ENCODE measurements at places on chromosomes 7 and 10. TPM values are rescaled to one million over a fixed set of nuclear protein-coding genes. Genes with fewer than 3 reads are reported as not detected.

DNA sequence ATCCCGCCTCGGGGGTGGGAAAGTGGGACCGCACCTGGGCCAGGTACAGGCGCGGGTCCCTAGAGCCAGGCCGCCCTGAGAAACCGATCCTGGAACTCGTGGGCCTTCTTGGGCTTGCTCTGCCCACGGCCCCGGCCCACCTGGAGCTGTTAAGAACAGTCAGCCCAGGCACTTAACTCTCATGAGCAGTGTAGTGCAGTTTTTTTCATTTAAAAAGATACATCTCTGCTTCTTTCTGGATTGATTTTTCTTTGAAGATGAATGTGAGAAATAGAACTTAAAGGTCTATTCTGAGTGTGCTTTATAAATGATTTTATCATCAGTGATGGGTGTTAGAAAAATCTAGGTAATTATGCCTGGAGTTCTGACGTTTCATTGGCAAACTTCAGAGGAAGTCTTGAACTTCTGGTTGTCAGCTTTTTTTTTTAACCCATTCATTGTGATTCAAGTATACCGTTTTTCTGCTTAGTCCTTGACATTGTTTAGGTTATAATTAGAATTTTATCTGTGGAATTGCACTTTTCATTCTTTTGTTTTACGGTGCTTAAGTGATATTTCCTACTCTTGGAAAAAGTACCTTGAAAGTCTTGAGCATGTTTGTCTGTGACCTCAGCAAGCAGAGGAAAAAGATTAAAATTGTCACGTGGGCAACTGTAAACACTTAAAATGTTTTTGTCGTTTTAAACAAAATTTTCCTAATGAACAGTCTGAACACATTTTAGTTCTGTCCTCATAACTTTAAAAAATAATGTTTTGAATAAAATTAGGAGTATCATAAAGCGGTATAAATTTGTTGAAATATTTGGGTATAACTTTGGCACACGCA lies 906 bp downstream of the CDK1 start:
- H3K36me3 ChIP-seq: no peaks in the 10 kb centered on the region
- peak overlapping the region; percentile 78 for H3K4me3 ChIP-seq
- no peak overlapping the region for H3K27ac ChIP-seq
- DNase-seq: peak; percentile 65
- H3K4me1 ChIP-seq: peaks cover 34% of the 10 kb centered on the region

- no peak overlapping the region for H3K4me3 ChIP-seq
- H3K36me3 ChIP-seq: no peaks in the 10 kb centered on the region
- H3K27ac ChIP-seq: no peak overlapping the region
- H3K27me3 ChIP-seq: no peaks in the 10 kb centered on the region
- DNase-seq: no peak
Observed at GRCh38 chr10:35345383-35345742, 9.1 kb downstream of the CCNY start.

DNA sequence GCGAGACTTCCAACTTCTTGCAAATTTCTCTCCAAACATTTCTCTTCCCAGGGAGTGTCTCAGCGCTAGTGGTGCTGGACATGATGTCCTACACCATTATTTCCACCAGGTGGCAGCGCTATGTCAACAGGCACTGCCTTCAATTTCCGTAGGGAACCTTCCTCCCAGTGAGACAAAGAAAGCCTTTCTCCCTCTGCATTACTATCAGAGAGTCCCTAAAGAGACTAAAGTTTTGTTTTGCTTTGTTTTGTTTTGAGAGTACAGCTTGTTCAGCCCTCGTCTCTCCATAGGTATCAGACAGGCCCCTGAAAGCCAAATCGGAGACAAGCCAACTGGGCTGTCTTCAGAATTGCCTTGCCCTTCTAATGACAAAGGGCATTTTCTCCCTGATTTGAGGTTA lies 44.2 kb upstream of the GGCT start:
- DNase-seq: peak; percentile 89
- H3K36me3 ChIP-seq: no peaks in the 10 kb centered on the region
- peaks cover 12% of the 10 kb centered on the region for H3K4me1 ChIP-seq
- no peaks in the 10 kb centered on the region for H3K27me3 ChIP-seq
- H3K27ac ChIP-seq: no peak overlapping the region

ZNF804B gene
- total RNA-seq: not detected

- H3K4me1 ChIP-seq: peaks cover 5% of the 10 kb centered on the region
- peaks cover 5% of the 10 kb centered on the region for H3K36me3 ChIP-seq
- H3K4me3 ChIP-seq: no peak overlapping the region
- no peak for DNase-seq
- no peaks in the 10 kb centered on the region for H3K27me3 ChIP-seq
Observed at GRCh38 chr7:22858640-22859561, 36.3 kb upstream of the TOMM7 start.

GPR141 gene
- 5.6 TPM for total RNA-seq

DNA sequence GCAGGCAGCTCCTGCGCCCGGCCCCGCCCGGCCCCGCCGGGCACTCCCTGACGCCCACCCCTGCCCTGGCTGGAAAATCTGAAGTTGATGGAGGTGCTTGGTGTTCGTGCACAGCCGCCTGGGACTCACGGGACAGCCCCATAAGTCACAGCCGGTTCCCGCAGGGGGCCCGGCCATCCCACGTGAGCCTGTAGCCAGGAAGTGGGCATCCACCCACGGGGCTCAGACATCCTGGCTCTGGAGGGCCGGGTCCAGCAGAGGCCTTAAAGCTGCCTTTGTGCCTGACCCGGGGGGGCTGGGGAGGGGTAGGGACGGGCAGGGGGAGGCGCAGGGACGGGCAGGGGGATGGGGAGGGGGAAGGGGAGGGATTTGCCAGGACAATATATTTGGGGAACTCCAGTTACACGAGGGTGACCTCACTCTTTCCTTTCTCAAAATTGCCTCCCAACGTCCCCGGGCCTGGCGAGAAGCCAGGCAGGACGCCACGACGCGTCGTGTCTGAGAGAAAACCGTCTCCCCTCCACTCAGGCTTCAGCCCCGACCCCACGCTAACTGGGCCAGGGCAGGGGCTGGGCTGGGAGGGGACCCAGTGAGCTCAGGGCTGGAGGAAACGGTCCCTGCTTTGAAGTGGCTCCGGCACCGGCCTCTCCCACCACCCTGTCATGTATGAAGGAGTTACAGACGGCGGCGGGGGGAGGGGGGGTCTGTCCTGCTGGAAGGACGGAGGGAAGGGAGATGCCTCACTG lies 82.1 kb upstream of the PDGFA start:
- no peaks in the 10 kb centered on the region for H3K27me3 ChIP-seq
- no peaks in the 10 kb centered on the region for H3K36me3 ChIP-seq
- H3K27ac ChIP-seq: no peak overlapping the region
- H3K4me3 ChIP-seq: no peak overlapping the region

WDFY4 gene
- 11.9 TPM for total RNA-seq

DNA sequence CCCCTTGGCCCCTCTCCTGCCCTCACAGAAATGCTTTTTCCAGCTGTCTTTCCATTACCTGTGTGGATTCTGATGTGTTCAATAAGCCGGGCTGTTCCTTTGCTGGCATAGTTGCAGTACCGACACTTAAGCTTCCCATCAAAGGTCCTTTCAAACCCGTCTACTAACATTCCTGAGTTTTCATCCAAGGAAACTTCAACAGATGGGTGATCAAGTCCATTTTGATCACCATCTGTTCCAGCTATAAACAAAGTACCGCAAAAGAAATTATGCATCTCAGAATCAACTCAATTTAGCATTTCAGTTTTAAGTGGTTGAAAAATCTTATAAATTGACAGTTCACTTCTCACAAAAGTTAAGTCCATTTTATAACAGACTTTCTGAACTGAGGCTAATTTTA lies 12.7 kb downstream of the IKZF5 start:
- H3K4me3 ChIP-seq: no peak overlapping the region
- H3K36me3 ChIP-seq: peaks cover 32% of the 10 kb centered on the region
- no peak for DNase-seq
- H3K27ac ChIP-seq: no peak overlapping the region

DNA sequence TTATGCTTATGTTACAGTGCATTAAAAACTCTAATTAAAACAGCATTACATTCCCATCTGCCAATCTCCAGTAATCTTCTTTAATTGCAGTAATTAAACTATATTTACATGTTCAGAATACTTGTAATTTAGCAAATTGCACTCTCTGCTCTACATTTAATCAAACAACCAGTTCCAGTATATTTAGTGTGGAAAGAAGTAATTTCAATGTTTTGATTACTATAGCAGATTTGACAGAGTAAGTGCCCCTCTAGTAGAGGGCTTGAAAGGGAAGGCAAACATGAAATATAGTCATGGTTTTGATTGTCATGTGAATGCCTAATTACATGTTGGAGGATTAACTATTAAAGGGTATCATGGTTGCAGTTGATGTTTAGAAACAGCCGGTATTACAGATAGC lies 739.7 kb downstream of the AUTS2 start:
- no peaks in the 10 kb centered on the region for H3K27me3 ChIP-seq
- no peaks in the 10 kb centered on the region for H3K36me3 ChIP-seq
- H3K4me1 ChIP-seq: no peaks in the 10 kb centered on the region
- no peak overlapping the region for H3K4me3 ChIP-seq

DNA sequence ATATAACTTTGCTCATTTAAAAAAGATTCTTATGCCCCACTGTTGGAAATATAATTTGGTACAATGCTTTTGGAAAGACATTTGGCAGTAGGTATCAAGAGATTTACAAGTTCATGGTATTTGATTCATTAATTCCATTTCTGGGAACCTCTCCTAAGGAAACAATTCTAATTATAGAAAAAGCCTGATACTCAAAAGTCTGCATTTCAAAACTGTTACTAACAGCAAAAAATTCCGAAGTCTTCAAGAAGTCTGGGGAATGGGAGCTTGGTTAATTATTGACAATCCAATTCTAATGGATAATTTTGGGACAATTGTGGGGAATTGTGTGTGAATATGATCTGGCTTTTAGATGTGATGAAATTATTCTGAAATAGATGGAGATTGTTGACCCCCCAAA lies 59.6 kb downstream of the HDAC9 start:
- no peak overlapping the region for H3K4me3 ChIP-seq
- no peaks in the 10 kb centered on the region for H3K4me1 ChIP-seq
- no peak overlapping the region for H3K27ac ChIP-seq
- no peaks in the 10 kb centered on the region for H3K36me3 ChIP-seq

DNA sequence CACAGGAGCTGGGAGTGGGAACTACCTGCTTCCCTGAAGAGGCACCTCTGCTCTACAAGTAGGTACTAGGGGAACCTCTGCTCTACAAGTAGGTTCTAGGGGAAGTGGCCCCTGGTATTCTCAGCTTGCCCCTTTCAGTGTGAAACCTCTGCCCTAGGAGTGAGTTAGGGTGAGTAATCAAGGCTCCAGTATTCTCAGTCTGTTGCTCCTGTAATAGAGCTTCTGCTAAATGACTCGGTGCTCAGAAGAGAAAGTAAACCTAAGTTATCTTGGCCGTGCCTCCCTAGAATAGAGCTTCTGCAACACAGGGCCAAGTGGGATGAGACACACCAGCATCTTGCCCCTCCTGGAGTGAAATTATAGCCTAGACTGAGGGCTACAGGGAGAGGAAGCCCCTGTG lies 13.4 kb upstream of the RASSF4 start:
- peaks cover 10% of the 10 kb centered on the region for H3K4me1 ChIP-seq
- no peaks in the 10 kb centered on the region for H3K27me3 ChIP-seq
- H3K27ac ChIP-seq: no peak overlapping the region

STK17A gene
- 34.7 TPM for total RNA-seq

DNA sequence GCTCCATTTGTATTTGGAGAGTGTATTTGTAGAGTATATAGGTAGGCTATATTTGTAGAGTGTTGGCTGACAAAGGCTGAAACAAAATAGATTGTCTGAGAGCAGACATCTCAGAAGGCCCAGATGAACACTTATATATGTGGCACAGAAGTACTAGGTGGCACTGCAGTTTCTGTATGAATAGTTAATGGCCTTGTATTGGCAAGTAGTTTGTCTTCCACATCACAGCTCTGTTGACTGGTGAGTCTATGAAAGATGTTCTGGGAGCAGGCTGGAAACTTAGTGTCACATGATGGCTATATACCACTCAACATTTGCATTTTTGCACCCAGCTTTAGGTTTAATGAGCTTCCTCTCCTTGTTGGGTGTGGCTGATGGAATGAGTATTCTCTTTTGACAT lies 51.9 kb downstream of the CCNY start:
- H3K36me3 ChIP-seq: no peaks in the 10 kb centered on the region
- H3K27ac ChIP-seq: peak overlapping the region; percentile 22
- H3K4me1 ChIP-seq: peaks cover 19% of the 10 kb centered on the region
- DNase-seq: no peak
- no peak overlapping the region for H3K4me3 ChIP-seq
- no peaks in the 10 kb centered on the region for H3K27me3 ChIP-seq

MYH16 gene
- not detected for total RNA-seq

SLIT1 gene
- 5.6 TPM for total RNA-seq

GRCh38 chr10:132974886-132975830 lies 32.8 kb upstream of the CFAP46 start:
- H3K27ac ChIP-seq: no peak overlapping the region
- DNase-seq: no peak

- H3K36me3 ChIP-seq: no peaks in the 10 kb centered on the region
- H3K27ac ChIP-seq: no peak overlapping the region
- peaks cover 8% of the 10 kb centered on the region for H3K4me1 ChIP-seq
- no peak for DNase-seq
Observed at GRCh38 chr7:96303686-96304443, 18.0 kb downstream of the SLC25A13 start.

NYAP1 gene
- 0.52 TPM for total RNA-seq

GRCh38 chr7:94109556-94109955 lies 105.4 kb upstream of the BET1 start:
- no peak overlapping the region for H3K4me3 ChIP-seq
- DNase-seq: no peak
- H3K36me3 ChIP-seq: no peaks in the 10 kb centered on the region
- no peaks in the 10 kb centered on the region for H3K27me3 ChIP-seq
- no peaks in the 10 kb centered on the region for H3K4me1 ChIP-seq

PRF1 gene
- total RNA-seq: 9.4 TPM

DNA sequence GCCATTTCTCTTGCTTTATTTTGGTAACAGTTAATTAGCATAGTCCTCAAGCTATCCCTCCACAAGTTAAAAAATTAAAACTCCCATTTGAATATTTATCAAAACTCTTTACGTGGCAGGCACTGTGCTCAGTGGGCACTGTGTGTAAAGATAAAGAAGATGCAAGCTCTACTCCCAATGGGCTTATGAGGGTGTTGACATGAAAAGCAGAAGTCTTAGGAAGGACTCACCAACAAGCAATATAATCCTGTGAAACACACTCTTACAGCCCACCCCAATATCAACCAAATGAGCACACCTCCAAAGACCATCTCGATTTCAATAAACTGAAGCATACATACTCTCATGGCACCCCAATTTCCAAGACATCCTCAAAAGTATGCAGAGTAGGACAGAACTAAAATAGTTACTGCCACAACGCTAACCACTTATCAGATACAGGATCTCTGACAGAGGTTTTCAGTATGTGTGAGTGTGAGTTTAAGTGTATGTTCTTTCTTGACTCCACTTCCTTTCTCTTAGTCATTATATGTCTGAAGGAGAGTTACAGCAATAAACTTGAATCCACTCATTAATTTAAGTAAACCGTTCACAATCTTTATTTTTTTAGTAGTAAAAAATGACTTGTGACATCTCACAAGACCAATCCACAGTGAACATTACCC lies 120.0 kb downstream of the PDE1C start:
- H3K4me1 ChIP-seq: peaks cover 21% of the 10 kb centered on the region
- no peaks in the 10 kb centered on the region for H3K36me3 ChIP-seq
- no peak for DNase-seq

GRCh38 chr7:128453836-128454804 lies 1.6 kb upstream of the HILPDA start:
- H3K27me3 ChIP-seq: no peaks in the 10 kb centered on the region
- peaks cover 7% of the 10 kb centered on the region for H3K36me3 ChIP-seq
- no peak overlapping the region for H3K4me3 ChIP-seq
- peak; percentile 97 for DNase-seq
- H3K4me1 ChIP-seq: peaks cover 25% of the 10 kb centered on the region
- H3K27ac ChIP-seq: peak overlapping the region; percentile 88

Data from lung (tissue), 17 donors.